Stimulated activated CD8-positive, alpha-beta memory T cell treated with anti-CD3 and anti-CD28 coated beads, Interleukin-4, amount 100 ng/mL, for 24 hours (primary cell): ENCODE measurements at places on chromosomes 6 and 20.

- DNase-seq: no peak
Observed at GRCh38 chr6:116388924-116389323, 18.2 kb downstream of the DSE start.

GRCh38 chr6:32460528-32460927 lies 20.8 kb downstream of the HLA-DRA start:
- DNase-seq: no peak

- DNase-seq: no peak
Observed at GRCh38 chr6:98957450-98957849, 9.7 kb upstream of the FBXL4 start.

DNA sequence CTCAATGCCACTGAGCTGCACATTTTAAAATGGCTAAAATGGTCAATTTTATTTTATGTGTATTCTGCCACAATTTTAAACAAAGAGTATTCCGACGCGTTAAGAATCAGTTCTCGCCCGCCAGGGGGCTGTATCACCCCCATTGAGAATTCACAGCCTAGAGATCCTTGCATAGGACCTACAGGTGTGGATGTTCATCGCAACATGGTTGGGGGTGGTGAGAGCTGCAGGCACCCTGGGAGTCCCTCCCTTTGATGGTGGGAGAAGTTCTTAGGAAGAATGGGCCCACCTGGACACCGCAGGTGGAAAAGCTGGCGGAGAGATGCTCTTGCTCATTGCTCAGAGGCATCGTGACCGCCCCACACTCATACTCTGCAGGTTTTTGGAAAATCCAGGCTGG lies 63.5 kb downstream of the SLC2A10 start:
- no peak for DNase-seq

DNA sequence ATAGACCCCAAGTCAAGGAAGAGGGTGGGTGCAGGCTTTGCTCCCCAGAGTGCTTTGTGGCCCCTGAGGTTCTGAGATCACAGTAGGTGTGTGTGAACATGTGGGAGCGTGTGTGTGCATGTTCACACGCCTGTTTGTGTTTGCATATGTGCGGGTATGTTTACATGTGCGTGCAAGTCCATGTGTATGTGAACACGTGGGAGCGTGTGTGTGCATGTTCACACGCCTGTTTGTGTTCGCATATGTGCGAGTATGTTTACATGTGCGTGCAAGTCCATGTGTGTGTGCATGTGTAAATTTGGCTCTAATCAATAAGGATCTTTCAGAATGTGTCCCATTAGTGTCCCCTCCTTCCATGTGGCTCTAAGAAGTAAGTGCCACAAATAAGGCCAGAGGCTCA lies 41.4 kb upstream of the PCMTD2 start:
- DNase-seq: no peak

DNA sequence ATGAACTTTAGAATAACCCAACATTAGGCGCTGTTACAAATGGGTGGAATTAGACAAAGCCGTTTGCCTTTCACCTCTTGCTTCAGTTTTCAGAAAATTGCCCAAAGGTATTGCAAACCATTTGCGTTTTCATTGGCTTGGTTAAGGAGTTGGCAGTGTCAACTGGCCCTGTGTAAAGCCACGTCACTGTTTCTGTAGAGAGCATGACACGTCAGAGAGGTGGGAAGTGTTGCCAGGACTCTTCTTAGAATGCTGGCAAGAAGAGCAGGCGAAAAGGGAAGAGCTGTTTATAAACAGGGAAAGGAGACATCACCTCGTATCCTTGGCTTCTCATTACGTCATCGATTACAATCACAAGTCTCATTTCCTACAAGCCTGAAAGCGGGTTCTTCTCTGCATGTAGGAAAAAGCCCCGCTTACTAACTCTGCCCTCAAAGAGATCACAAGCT lies 4.2 kb upstream of the IRF4 start:
- no peak for DNase-seq

GRCh38 chr6:33411632-33412005 lies 805 bp downstream of the PHF1 start:
- DNase-seq: no peak

DNA sequence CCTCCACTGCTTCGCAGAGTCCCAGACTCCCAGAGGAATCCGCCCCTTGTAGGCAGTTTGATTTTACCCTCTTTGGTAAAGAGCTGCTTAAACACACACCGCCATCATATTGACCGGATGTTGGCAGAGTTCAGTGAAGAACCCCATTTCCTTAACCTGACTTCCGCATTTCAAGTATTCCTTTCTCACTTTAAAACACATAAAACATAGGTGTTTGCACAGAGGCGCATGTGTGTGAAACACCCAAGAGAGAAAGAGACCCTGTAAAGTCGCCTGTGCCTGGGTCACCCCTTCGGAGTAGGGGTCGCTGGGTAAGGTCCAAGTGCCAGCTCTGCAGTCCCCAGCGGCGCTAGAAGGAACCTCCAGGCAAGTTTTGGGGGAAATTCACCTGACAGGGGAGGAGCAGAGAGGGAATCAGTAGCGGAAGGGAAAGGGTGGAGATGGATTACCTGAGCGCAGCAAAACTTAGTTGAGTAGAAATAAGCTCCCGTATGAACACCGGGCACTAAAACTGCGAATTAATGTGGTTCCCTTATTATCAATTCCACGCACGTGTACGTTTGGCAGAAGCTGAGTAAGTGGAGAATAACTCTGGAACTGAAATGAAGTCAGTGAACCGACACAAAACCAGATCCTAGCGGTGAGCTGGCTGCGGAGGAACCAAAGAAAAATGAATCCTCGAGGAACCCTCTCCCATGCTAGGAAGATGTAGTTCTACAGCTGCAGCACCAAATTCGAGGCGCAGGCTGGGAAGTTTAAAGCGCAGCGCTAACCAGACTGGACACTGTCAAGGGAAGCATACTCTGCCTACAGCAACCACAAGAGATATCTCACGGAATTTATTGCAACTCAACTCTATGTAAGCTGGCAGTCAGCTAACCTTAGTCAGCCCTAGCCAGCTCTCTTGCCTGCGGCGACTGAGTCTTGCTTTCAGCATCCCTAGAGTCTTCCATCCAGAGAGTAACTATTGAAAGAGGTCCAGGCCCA lies 3.5 kb upstream of the HTR1B start:
- DNase-seq: no peak

- DNase-seq: no peak
Observed at GRCh38 chr6:113359155-113360140, 497.7 kb upstream of the MARCKS start.

DNA sequence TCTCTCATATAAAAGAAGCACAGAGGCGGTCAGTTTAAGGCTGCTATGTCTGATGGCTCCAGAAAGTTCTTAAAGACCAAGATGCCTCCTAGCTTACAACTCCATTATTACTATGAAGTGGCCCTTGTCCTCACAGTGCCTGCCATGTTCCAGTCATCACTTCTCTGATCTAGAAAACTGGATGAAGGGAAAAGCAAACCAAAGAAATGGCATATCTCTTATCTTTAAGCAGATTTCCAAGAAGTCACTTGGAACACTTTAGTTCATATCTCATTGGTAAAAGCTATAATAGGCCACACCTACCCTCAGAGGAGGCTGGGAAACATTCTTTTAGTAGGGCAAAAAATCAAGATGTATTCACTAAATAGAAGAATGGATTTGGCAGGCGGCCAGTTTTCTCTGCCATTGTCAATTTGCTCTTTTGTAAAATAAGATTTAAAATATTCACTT lies 289.6 kb downstream of the TBC1D7 start:
- no peak for DNase-seq

DNA sequence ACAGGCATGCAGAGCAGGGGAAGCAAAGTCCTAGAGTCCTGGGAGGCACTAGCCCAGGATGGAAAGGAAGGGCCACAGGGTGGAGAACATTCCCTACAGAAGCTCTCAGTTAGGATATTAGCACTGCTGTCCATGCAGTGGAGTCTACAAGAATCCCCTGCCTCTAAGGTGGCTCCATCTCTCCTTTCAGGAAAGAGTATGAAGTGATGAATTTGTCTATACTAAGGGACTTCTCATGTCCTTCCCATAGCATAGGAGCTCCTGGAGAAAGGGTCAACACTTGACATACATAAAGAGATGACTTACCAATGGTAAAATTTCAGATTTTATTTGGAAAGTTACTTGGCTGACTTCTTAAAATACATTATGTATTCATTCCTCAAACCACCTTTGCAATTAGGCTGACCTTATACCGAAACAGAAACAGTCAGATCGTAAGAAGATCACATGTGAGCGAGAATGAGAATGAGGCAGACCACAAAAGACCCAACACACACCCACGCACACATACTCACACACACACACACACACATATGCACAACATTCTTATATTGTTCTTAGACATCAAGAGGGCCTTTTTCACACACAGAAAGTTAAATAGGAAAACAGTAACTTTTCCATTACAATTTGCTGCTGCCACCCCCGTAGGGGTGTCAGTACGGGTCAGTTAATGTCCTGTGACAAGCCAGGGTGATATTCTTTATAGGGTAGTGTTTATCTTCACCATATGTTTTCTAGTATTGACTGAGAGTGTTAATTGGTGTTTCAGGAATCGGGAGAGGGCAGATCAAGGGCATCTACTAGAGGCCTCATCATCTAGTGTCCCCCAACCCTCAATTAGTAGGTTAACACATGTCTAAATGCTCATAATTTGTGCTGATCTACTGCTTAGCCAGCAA lies 159.4 kb downstream of the FAXC start:
- no peak for DNase-seq

DNA sequence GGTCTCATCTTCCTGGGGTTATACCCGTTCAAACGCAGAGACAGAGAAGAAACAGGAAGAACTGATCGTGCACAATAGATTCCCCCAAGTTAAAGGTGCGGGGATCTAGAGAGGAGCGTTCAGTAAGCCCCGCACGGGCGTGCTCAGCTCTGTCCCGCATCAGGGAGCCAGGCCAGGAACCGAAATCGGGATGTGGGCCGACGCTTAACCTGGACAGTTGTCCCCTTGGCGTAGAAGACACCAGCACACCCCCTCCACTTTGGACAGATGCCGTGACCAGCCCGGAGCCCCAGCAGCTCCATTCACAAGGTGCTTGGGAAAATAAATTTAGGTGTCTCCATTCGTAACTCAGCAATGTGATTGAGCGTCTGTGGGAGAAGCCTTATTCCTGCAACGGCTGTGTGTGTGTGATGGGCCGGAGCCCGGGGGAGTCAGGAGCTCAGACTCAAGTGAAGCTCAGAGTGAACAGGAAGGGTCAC lies 24.0 kb upstream of the GATA5 start:
- no peak for DNase-seq

DNA sequence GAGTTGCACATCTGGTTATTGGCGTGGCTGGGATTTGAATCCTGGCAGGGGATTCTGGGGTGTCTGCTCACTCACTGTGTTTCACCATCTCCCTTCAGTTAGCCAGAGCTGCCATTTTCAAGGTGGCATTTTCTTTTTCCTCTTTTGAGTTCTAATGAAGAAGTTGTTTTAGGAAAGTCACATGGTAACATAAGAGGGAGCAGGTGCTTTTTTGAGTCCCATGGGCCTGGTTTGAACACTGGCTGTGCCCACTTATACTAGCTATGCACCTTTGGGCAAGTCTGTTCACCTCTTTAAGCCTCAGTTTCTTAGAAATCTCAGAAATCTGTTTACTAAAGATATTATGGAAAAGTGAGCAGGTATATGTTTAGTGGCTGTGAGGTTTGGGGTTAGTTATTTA lies 39.6 kb downstream of the ANKS1A start:
- no peak for DNase-seq

GRCh38 chr6:53986165-53986720 lies 125.0 kb upstream of the MLIP start:
- DNase-seq: no peak

DNA sequence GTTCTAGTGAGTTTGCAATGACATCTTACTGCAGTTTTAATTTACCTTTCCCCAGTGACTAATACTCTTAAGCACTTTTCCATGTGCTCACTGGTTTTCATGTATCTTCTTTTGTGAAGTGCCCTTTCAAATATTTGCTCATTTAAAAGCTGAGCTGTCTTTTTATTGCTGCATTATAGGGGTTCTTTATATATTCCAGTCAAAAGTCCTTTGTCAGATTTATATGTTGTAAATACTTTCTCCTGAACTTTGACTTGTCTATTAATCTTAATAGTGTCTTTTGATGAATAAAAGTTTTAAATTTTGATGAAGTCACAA lies 50.2 kb upstream of the ELOVL5 start:
- no peak for DNase-seq

- no peak for DNase-seq
Observed at GRCh38 chr20:53580376-53581111, 13.1 kb downstream of the ZNF217 start.

DNA sequence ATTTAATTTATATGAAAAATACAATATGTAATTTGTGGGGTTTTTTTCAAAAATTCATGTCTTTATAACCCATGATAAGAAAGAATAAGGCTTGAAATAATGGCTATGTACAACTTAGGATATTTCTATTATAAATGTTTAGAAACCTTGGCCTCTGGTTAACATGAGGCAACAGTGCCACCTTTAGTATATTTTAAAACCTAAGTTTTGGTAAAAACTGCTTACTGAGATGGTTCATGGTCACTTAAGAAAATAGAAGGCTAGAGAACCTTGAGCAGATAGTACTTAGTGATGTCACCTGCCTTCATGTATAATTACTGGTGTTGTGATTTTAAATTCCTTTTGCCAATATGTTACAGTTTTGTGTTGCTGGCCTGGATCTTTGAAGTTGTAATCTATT lies 176.4 kb downstream of the ADGB start:
- no peak for DNase-seq

- DNase-seq: no peak
Observed at GRCh38 chr6:153086225-153086990, 44.7 kb downstream of the RGS17 start.

DNA sequence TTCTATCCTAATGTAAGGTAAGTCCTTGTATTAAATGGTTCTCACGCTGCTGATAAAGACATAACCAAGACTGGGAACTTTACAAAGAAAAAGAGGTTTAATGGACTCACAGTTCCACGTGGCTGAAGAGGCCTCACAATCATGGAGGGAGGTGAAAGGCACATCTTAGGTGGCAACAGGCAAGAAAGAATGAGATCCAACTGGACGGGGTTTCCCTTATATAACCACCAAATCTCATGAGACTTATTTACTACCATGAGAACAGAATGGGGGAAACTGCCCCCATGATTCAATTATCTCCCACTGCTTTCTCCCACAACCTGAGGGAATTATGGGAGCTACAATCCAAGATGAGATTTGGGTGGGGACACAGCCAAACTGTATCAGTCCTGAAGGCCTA lies 136.6 kb downstream of the HTR1B start:
- DNase-seq: no peak

DNA sequence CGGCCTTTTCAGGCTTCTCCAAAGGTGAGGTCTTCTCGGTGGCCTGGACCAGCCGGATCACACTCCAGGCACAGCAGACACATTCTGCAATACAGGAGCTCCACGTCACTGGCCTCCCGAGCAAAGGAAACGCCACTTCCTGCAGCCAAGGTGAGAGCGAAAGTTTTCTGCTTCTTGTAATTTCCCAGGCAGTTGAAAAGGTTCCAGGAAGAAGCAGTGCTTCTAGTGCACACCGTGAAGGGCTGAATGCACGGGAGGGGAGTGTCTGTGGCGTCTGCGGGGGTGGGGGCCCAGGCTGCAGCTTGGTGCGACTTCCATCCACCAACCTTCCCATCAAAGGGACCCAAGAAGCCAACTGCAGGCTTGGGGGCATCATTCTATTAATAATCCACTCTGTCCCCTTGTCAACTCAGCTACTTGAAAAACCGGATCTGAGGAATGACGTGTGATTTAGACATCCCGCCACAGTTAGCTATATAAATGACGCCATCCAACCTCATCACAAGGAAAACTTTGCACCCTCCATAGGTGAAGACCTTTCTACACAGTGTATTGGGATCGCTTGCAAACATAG lies 61.1 kb downstream of the NFATC2 start:
- DNase-seq: peak; percentile 49

GRCh38 chr6:151553416-151554165 lies 59.8 kb downstream of the CCDC170 start:
- no peak for DNase-seq

GRCh38 chr6:167760979-167761793 lies 65.5 kb upstream of the AFDN start:
- DNase-seq: no peak
